Endothelial cell of umbilical vein (primary cell): ENCODE measurements at places on chromosomes 4 and X.

DNA sequence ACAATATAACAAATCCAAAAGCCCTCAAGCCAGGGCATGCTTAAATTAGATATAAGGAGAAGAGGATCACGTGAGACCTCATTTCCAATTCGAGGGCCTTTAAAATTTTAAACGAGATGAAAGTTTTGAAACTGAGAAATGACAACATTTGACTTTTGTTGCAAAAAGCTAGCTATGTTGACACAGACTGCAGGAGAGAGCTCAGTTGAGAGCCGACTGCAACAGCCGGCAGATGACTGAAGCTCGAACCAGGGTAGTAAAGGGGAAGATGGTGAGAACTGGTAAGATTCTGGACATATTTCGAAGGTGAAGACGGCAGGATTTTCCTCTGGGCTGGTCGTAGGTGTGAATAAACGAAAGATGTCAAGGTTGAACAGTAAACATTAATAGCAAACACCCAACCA lies 773 bp downstream of the PRMT9 start:
- peak; percentile 36 for DNase-seq
- H3K4me3 ChIP-seq, result peak overlapping the region; percentile 80
- H3K4me1 ChIP-seq, result peaks cover 15% of the 10 kb centered on the region
- no peaks in the 10 kb centered on the region for H3K27me3 ChIP-seq
- peak overlapping the region; percentile 78 for H3K27ac ChIP-seq

DNA sequence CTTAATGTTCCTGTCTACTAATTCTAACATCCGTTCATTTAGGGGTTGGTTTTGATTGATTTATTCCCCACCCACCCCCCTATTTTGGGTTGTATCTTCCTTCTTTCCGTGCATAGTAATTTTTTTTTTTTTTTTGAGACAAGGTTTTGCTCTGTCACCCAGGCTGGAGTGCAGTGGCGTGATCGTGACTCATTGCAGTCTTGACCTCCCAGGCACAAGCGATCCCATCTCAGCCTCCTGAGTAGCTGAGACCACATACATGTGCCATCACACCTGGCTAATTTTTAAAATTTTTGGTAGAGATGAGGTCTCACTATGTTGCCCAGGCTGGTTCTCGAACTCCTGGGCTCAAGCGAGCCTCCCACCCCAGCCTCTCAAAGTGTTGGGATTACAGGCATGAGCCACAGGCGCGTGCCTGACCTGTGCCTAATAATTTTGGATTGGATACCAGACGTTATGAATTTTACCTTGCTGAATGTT lies 79.9 kb downstream of the ZFX start:
- no peaks in the 10 kb centered on the region for H3K27me3 ChIP-seq
- DNase-seq, result no peak
- no peak overlapping the region for H3K27ac ChIP-seq
- no peaks in the 10 kb centered on the region for H3K4me1 ChIP-seq
- H3K4me3 ChIP-seq, result no peak overlapping the region
- no peaks in the 10 kb centered on the region for H3K36me3 ChIP-seq

- DNase-seq, result no peak
- H3K4me1 ChIP-seq, result no peaks in the 10 kb centered on the region
- H3K36me3 ChIP-seq, result no peaks in the 10 kb centered on the region
- H3K4me3 ChIP-seq, result no peak overlapping the region
- no peaks in the 10 kb centered on the region for H3K27me3 ChIP-seq
- H3K27ac ChIP-seq, result no peak overlapping the region
Observed at GRCh38 chr4:8642651-8643321, 50.2 kb downstream of the CPZ start.

DNA sequence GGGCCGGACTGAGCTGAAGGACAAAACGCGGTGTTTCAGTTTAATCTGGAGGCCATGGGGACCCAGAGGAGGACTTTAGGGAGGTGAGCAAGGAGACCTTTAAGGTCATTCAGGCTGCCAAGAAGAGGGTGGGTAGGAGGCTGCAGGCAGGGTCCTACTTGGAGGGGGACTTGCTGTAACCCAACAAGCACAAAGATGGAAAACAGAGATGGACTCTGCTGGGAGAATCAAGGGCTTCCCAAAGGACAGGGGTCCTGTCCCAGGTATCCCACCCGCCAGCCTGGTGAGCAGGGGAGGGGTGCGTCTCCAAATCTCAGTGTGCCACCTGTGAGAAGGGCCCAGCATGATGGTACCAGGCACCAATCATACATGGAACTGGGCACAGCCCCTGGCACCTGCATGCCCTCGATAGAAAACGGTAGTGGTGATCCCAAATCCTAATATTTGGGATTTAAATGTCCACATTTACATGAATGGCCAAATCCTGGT lies 3.9 kb upstream of the HAUS3 start:
- H3K36me3 ChIP-seq, result peaks cover 13% of the 10 kb centered on the region
- H3K27ac ChIP-seq, result no peak overlapping the region
- peaks cover 6% of the 10 kb centered on the region for H3K4me1 ChIP-seq
- DNase-seq, result no peak
- no peaks in the 10 kb centered on the region for H3K27me3 ChIP-seq

DNA sequence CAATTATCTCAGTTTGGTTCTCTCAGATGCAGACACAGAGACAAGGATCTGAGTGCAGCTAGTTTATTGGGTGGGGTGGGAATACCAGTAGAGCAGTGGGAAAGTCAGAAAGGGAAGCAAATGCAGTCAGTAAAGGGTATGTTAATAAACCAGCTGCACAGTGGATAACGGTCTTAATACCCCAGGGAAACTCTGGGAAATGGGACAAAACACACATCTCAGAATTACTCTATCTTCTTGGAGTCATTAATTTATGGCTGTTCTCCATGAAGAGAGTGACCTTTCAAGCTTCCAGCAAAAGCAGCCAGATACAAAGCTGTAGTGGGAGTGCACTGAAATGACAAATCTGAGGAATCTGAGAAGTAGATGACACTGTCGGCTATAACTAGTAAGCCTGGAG lies 73.3 kb upstream of the NALF2 start:
- no peak overlapping the region for H3K4me3 ChIP-seq
- H3K27me3 ChIP-seq, result no peaks in the 10 kb centered on the region
- H3K27ac ChIP-seq, result no peak overlapping the region
- no peaks in the 10 kb centered on the region for H3K36me3 ChIP-seq

DNA sequence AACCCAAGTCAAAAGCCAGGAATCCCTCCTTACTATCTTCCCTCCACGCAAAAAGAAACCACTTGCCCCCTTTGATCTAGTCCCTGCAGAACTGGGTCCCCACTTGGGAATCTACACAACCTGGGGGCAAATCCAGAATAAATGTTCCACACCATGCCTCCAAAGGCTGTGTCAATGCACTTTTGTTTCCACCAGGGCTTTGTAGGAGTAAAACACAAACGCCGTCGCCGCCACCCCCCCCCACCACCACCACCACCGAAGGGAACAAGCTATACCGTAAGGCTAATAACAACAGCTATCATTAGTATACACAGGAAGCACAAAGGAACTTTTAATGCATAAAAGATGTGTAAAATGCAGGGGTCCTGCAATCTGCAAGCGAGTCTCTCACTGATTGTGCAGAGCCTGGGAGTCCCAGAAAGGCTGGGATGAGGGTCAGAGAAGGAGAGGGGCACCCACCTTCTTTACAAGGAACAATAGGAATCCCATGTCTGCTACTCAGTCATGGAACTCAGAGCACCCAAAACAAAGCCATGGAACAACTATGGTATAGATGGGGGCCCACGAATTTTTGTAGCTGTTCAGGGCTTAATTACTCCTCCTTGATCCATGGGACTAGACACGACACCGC lies 13.2 kb downstream of the BCOR start:
- H3K27ac ChIP-seq, result no peak overlapping the region
- DNase-seq, result no peak
- H3K27me3 ChIP-seq, result no peaks in the 10 kb centered on the region
- H3K36me3 ChIP-seq, result no peaks in the 10 kb centered on the region

- H3K4me3 ChIP-seq, result no peak overlapping the region
- no peak overlapping the region for H3K27ac ChIP-seq
- no peaks in the 10 kb centered on the region for H3K27me3 ChIP-seq
- peaks cover 31% of the 10 kb centered on the region for H3K4me1 ChIP-seq
- no peak for DNase-seq
Observed at GRCh38 chr4:7872264-7872771, 67.3 kb downstream of the AFAP1 start.

DNA sequence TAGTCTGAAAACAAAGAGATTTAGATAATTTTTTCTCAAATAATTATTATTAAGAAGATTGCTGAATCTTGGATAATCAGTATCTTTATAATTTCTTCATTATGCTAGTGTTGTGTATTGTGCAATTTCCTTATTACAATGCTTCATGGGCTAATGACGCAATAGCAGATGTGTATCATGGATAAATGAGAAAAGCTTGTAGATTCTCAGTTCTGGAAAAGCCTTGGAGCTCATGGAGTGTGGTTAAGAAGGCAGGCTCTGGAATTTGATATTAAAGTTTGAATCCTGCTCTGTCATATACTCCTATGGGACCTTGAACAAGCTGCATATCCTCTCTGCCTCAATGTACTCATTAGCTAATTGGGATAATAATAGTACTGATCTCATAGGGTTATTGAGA lies 18.9 kb upstream of the CXCL8 start:
- H3K27ac ChIP-seq, result no peak overlapping the region
- H3K36me3 ChIP-seq, result no peaks in the 10 kb centered on the region

DNA sequence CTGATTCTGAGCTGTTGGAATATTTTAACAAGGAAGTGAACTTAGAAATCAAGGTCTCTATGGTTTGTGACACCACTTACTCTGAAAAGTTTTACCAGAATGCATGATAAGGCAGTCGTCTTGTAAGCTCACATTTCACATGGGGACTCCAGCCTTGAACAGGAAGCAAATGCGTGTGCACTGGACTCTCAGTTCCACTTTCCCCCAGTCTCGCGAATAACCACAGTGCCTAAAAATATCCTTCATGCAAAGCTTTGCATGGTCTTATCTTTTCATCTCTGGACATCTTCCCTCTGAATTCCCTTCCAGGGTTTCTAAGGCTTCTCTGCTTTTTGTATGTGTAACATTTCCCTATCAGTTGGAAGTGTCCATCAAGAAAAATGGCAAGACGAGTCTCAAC lies 581.8 kb downstream of the NLGN4X start:
- H3K4me3 ChIP-seq, result no peak overlapping the region
- no peaks in the 10 kb centered on the region for H3K36me3 ChIP-seq
- no peak for DNase-seq
- no peak overlapping the region for H3K27ac ChIP-seq
- no peaks in the 10 kb centered on the region for H3K4me1 ChIP-seq
- no peaks in the 10 kb centered on the region for H3K27me3 ChIP-seq

DNA sequence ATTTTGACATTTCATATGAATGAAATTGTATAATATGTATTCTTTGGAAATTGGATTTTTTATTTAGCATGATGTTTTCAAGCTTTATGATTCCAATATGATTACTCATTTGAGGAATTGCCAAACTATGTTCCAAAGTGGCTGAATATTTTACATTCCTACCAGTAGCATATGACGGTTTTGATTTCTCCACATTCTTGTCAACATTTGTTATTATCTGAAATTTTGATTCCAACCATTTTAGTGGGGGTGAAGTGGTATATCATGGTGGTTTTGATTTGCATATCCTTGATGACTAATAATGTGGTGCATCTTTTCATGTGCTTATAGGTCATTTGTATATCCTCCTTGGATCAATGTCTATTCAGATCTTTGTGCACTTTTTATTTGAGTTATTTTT lies 2.6 kb upstream of the BEX1 start:
- H3K27me3 ChIP-seq, result no peaks in the 10 kb centered on the region
- H3K36me3 ChIP-seq, result no peaks in the 10 kb centered on the region
- no peak overlapping the region for H3K4me3 ChIP-seq
- H3K4me1 ChIP-seq, result no peaks in the 10 kb centered on the region
- DNase-seq, result no peak

GRCh38 chrX:16431266-16431665 lies 218.7 kb upstream of the S100G start:
- no peak overlapping the region for H3K4me3 ChIP-seq
- H3K36me3 ChIP-seq, result no peaks in the 10 kb centered on the region
- no peaks in the 10 kb centered on the region for H3K4me1 ChIP-seq
- no peak for DNase-seq

GRCh38 chr4:5611750-5612149 lies 96.6 kb downstream of the EVC2 start:
- H3K4me3 ChIP-seq, result no peak overlapping the region
- no peaks in the 10 kb centered on the region for H3K4me1 ChIP-seq
- H3K27me3 ChIP-seq, result no peaks in the 10 kb centered on the region
- no peak overlapping the region for H3K27ac ChIP-seq

DNA sequence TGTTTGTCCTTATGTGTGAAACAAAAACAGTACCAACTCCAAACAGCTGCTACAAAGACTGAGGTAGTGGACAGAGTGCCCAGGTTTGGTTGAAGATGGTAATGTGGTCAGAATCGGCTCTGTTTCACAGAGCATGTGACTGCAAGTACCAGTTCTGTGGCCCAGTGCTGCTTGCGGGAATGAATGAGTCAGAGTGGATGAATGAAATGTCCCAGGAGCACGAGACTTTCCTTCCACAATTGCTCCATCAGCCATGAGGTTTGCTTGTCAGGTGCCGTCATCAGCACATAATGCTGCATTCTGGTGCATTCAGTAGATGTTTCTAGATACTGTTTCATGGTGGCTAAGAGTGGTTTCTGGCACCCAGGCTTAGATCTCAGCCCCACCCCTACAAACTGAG lies 84.2 kb downstream of the GPR143 start:
- H3K36me3 ChIP-seq, result no peaks in the 10 kb centered on the region
- peaks cover 6% of the 10 kb centered on the region for H3K4me1 ChIP-seq
- no peak for DNase-seq
- H3K27ac ChIP-seq, result no peak overlapping the region
- no peak overlapping the region for H3K4me3 ChIP-seq

DNA sequence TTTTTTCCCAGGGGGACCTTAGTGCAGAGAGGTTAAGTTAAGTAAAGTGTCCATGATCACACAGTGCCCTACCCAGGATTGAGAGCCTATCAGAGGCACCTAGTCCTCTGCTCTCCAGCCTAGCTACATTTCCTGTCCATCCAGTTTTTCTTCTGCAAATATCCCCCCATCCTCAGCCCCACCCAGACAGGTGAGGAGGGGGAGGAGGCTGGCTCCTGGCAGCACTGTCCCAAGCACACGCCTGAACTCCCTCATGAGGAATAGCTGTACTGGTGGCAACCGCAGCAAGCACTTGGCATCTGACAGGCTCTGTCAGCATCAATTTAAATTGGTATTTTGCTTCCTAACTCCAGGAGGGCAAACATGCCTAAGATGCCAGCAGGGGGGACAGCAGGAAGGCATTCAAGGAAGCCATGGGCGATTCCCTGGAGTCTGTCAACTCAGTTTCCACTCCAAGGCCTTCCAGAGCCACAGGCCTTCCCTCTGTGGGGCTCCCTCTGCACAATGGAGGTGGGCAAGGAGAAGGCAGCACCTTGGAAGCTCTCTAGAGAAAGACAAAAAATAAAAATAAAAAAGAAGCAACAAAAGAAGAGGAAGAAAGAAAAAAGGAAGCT lies 6.4 kb upstream of the FRMPD3 start:
- H3K4me1 ChIP-seq, result no peaks in the 10 kb centered on the region
- DNase-seq, result no peak
- no peaks in the 10 kb centered on the region for H3K36me3 ChIP-seq

DNA sequence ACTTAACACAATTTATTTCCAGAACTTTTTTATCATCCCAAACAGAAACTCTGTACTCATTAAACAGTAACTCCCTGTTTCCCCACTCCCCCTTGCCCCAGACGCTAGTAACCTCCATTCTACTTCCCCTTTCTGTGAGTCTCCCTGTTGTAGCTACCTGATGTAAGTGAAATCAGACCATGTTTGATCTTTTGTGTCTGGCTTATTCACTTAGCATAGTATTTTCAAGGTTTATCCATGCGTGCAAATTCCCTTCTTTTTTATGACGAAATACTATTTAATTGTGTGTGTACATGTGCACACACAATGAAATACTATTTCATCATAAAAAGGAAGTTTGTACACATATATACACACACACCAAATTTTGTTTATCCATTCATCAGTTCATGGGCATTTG lies 5.2 kb downstream of the PKD2 start:
- no peaks in the 10 kb centered on the region for H3K27me3 ChIP-seq
- no peak overlapping the region for H3K4me3 ChIP-seq
- H3K27ac ChIP-seq, result no peak overlapping the region
